Brain pericyte (primary cell): ENCODE measurements at places on chromosomes 7 and 10.
A peak's percentile ranks its signal among the peaks of the same experiment; 100 is the strongest.

- DNase-seq, result no peak
These were observed 61.4 kb upstream of the ADRB1 start for GRCh38 chr10:113982296-113982695.

- DNase-seq, result no peak
These were observed 16.6 kb downstream of the JAZF1 start for GRCh38 chr7:28163949-28164348.

DNA sequence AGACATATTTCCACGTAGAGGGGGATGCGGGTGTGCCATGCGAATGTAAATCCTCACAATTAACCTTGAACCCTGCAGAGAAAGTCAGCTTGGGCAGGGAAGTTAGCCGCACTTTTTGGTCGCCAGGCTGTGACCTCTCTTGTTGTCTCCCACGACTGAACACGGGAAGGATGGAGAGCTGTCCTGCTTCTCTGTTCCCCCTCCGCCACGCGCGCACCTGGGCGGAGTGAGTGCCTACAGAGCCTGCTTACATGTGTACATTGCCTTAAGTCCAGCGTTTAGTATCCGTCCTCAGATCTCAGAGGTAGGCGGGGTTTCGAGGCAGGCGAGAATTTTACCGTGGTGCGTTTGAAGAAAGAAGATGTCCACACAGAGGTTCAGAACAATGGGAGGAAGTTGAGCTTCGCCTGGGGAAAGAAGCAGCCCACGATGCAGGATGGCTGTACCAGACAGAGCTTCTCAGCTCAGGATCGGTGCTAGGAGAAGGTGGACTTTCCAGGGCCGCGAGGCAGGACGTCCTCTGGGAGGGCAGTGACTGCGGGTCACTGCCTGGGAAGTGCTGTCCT is 482 bp upstream of the ERCC6 start:
- peak; percentile 47 for DNase-seq

GRCh38 chr10:5512331-5512730 is 12.4 kb upstream of the CALML3 start:
- no peak for DNase-seq

- DNase-seq, result no peak
These were observed 57.4 kb downstream of the MAP3K8 start for GRCh38 chr10:30491204-30491915.

DNA sequence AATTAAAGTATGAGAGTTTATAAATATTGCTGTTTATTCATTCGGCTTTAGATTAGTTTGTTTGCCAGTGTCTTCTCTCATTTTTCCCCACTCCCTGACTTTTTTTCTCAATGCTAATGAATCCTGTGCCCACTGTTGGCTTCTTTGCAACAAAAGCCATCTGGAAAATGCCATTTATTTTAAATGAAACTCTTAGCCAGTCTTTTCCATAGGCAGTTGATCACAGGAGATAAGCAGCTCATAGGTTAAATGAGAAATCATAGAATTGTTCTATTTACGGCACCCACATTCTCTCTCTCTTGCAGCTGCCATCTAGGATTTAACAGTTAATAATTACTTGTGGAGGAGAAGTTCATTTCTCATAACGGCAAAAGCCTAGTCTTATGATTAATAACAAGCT is 249.3 kb upstream of the POM121L12 start:
- no peak for DNase-seq

DNA sequence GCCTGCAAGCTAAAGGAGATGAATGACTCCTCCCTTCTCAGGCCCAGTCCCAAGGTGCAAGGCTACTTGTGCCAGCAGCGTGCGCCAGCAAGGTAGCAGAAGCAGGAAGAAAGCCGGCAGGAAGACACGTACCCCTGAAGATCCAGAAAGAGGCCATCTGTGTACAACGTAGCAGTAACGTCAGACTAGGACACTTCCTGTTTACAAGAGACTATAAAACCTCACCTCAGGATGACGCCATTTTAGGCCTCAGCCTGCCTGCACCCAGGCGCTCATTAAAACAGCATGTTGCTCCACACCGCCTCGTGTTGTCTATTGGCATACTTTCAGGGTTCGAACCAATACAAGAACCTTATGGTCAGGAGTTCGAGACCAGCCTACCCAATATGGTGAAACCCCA is 41.4 kb upstream of the SNX10 start:
- DNase-seq, result no peak

- DNase-seq, result no peak
These were observed 58.2 kb downstream of the GLRX3 start for GRCh38 chr10:130194194-130194990.

- no peak for DNase-seq
These were observed 58.1 kb downstream of the SHH start for GRCh38 chr7:155754165-155754564.

GRCh38 chr7:24981171-24981951 is 1.4 kb upstream of the OSBPL3 start:
- DNase-seq, result no peak

GRCh38 chr7:155173905-155174304 is 103.8 kb downstream of the HTR5A start:
- no peak for DNase-seq

- no peak for DNase-seq
These were observed 350.5 kb upstream of the LRRTM3 start for GRCh38 chr10:66575251-66575855.

- no peak for DNase-seq
These were observed 55.5 kb upstream of the LOXL4 start for GRCh38 chr10:98323221-98324164.

DNA sequence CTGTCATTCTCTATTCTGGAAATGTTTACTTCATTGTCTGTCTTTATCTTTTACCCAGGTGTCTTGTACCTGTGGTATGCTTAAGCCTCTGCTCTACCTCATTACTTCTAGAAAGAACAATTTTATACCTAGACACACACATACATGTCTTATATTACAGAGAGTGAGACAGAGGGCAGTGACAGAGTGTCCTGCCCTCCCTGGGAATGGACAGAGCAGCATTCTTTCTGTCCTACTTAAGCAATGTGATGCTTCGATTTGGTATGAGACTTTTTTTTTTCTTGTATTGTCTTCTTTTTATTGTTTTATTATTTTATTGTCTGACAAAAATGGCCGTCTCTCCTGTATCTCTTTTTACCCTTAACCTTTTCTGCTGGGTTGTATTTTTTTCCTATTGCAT is 286.1 kb downstream of the EXOC4 start:
- no peak for DNase-seq

GRCh38 chr7:80736371-80737125 is 98.1 kb downstream of the CD36 start:
- DNase-seq, result no peak

DNA sequence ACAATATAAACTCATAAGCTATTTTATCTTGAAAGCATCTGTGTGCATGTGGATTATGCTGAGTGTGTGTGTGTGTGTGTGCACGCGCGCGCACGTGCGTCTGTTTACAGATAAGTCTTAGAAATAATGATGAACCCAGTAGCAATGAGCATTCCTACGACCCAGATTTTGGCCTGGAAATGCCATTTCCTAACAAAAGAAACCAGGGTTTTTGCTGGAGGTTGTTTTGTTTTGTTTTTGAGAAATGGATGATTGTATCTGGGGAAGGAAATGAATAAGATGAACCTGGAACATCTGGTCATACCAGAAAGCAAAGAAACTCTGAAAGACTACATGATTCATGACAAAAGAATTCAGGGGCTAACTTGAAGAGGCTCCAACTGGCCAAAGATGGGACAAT is 22.1 kb upstream of the LMOD2 start:
- no peak for DNase-seq

DNA sequence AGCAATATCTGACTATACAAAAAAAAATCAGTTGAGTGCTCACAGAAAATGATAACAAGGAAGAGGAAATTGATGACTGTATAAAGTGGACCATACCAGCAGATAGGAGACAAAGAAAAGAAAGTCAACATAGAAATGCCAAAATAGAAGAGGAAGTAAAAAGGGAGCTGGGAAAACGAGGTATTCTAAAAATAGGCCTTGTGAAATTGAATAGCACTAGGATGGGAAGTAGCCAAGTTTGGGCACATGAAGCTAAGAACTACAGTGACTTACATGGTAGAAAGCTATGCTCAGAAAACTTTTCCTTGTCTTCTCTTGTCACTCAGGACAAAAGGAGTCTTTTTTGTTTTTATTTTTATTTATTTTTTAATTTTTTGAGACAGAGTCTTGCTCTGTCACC is 76.2 kb upstream of the APBB1IP start:
- no peak for DNase-seq

DNA sequence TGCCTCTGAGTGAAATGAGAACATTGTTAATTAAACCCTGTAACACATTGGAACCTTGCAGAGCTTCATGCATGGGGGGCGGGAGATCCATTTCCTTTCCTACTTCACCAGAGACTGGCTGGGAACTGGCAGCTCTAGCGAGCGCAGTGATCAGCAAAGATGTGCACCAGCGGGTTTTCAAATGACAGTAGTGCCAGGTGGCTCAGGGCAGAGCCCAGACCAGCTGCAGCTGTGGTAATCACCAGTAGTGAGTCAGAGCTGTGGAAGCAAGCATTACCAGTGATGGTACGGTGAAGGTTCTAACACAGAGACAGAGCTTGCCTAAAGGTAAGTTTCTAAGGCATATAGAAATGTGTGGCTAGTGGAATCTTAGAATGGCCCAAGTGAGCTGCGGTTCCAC is 1009.7 kb upstream of the CELF2 start:
- no peak for DNase-seq

DNA sequence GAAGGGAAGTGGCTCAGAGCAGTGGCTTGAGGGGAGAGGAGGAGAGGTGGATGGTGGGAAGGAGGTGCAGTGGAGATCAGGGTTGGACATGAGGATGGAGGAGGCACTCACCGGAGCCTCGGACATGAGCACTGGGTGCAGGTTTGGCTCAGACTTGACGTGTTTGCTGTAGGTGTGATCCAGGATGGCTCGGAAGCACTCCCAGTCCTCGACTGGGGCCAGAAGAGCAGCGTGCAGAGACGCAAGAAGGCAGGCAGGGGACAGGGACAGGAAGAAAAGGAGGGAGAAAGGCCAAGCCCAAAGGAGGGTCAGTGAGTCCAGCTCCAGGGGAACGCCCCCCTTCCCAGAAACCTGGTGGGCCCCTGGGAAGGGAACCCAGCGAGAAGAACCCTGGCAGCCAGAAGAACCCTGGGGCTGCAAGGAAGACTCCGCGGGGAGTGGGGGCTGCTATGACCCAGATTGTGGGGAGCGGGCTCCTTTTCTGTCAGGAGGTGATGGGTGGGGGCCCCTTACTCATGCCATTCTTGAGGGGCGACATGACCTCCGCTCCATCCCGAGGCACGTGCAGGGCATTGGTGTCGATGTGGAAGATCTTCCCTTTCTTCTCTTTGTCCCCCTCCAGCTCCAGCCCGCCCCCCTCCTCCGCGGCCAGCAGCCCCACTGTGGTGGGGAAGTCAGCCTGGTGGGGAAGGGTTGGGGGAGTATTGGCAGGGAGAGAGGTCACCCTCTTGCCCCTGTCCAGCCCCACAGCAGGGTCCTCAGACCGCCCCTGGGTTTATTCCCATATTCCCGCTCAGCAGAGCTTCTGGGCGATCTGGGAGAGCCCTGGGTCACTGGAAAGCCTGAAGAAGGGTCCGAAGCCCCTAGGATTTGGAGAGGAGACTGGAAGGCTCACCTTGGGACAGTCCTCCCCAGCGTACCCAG is 1.1 kb downstream of the ACTL6B start:
- no peak for DNase-seq

DNA sequence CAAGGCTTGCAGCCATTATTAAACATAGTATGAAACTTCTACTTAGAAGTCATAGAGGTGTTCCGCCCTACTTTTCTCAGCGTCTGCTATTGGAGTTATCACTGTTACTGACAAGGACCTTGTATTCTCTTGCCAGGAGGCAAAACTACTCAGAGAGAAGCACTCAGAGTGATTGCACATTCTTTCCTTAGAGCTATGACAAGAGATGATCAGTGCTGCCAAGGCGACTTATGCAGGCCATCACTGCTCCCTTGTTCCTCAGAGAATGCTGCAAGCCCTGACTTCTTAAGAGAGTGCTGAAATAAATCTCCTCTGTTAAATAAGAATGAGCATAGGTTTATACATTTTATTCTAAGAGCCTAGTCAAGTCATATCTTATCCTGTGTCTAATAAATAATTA is 534.6 kb upstream of the PHF14 start:
- DNase-seq, result no peak

DNA sequence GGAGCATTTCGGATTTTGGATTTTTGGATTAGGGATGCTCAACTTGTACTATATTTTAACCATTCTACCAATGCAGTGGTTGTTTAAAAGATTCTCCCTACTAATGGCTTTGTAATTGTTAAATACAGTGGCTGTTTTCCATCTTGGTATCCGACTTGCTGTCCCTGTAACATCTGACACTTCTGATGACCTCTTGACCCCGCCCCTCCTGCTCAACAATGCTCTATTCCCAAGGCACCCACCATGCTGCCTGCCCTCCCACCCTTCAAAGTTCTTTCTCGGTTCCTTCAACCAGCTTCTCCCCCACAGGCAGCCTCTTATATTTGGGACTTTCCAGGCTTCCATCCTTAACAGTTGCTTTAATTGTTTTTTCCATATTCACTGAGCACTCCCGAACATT is 2.0 kb downstream of the PRTFDC1 start:
- no peak for DNase-seq

DNA sequence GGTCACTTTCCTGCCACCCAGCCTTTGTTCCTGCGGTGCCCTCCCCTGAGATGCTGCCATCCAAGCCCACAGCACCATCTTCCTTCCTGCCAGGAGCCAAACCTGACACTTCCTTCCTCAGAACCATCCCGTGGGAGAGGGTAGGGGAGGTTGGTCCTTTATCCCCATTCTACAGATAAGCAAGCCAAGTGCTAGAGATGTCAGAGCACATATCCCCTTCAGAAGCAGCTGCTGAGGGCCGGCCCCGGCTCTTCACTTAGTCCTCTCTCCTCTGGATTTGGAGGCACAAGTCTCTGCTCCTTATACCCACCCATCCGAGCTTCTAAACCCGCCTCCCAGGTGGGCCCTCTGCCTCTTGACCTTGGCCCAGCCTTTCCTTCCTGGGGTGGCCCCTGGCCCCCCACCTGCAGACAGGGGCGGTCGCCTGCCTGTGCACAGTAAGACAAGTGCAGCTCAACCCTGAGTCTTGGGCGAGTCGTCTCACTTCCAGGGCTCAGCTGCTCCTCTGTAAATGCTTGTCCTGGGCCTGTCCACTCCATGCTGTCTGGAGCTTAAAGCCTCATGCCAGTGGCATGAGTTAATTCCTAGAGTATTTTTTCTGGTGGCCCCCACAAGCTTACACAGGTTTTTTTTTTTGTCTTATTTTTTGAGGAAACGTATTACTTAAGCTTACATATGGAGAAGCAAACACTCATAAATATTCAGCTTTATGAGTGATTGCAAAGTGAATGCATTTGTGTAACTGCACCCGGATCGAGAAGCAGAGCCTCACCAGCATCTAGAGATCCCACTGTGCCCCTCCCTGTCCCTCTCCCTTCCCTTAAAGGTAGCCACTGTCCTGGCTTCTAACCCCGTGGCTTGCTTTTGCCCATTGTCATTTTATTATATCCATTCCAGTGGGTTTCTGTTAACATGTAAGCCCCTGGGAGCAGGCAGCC is 125.1 kb downstream of the CDH23 start:
- no peak for DNase-seq

DNA sequence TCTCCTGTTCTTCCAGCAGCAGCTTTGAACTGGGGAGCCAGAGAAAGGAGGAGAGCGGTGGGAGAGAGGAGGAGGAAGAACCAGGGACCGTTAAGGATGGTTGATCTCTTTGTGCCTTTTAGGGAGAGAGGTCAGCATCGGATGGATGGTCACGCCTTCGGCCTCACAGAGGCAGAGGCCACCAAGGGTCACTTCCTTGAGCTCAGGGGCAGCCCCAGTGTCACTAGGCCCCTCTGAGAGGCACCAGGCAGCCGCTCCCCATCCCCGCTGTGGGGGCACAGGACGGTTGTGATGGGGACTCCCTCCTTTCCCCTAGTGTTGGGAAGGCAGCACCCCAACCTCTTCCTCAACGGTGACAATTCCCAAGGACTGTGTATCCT is 121.4 kb downstream of the DNAJB6 start:
- DNase-seq, result no peak

GRCh38 chr7:139523968-139524815 is 707 bp downstream of the CLEC2L start:
- no peak for DNase-seq
